T-helper 1 cell (primary cell): ENCODE measurements at places on chromosomes 7 and 10.

DNA sequence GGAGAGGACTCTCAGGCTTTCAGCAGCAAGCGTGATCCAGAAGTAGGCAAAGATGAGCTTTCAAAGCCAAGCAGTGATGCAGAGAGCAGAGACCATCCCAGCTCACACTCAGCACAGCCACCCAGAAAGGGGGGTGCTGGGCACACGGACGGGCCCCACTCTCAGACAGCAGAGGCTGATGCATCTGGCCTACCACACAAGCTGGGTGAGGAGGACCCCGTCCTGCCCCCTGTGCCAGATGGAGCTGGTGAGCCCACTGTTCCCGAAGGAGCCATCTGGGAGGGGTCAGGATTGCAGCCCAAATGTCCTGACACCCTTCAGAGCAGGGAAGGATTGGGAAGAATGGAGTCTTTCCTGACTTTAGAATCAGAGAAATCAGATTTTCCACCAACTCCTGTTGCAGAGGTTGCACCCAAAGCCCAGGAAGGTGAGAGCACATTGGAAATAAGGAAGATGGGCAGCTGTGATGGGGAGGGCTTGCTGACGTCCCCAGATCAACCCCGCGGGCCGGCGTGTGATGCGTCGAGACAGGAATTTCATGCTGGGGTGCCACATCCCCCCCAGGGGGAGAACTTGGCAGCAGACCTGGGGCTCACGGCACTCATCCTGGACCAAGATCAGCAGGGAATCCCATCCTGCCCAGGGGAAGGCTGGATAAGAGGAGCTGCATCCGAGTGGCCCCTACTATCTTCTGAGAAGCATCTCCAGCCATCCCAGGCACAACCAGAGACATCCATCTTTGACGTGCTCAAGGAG, 95.5 kb downstream of the TACC2 start:
- DNase-seq: no peak

DNA sequence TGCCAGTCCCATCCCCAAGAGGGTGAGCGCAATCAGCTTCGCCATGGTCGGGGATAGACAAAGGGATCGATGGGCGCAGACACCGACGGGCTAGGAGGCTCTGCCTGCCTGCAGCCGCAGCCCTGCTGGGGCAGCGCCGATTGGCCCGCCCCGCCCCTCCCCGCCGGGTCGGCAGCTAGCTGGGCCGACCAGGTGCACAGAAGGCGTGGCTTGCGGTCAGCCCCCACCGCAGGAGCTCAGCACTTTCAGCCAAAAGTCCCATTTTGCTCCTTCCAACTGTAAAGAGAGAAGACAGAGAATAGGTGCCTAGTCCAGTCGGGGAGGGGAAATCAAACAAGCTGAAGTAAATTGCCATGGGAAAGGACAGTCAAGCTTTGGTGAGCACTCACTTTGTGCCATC, at the start of gene PON1:
Gene PON1, minus strand, starts transcription at position 102 of the 400 bp plus-strand sequence. Its CDS starts 57 bp downstream, at position 45.
- peak; percentile 47 for DNase-seq

DNA sequence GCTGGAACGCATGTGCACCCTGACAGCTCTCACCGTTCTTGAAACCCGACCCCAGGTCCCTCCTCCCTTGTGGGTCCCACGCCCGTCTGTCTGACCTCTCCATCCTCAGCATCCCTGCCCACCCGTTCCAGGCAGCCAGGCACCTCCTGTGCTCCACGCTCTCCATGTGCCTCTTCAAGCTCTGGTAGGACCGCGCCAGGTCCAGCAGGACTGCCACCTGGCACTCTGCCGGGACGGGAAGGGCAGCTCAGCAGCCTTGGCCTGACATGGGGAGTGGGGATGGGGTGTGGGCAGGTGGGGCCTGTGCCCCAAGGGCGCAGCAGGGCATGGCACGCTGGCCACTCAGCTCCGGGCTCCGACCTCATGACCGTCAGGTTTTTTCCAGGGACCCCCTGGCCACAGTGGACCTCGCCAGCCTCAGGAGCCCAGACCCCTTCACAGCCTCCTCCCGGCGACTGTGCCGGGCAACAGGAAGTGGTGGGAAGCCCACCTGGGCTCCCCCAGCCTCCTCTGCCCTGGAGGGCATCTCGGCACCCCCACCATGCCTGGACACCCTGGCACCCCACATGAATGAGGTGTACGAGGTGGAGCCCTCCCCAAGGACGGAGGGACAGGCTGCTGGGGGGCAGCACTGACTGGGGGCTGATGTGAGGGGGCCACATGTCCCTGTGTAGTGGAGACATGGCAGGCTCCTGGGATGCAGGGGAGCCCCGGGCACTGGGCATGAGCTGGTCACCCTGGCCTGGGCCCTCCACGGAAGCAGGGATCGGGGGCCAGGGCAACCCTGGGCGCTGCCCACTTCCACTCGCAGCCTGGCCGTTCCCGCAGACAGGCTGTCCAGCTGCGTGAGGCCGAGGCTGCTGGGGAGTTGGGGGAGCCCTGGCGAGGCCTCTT, 25.1 kb upstream of the NKX6-2 start:
- no peak for DNase-seq

- DNase-seq: no peak
Observed at GRCh38 chr10:1551636-1552338, 185.5 kb downstream of the ADARB2 start.

- no peak for DNase-seq
Observed at GRCh38 chr7:38427279-38427955, 154.0 kb upstream of the TARP start.

- DNase-seq: no peak
Observed at GRCh38 chr7:31043051-31043471, 9.0 kb upstream of the ADCYAP1R1 start.

DNA sequence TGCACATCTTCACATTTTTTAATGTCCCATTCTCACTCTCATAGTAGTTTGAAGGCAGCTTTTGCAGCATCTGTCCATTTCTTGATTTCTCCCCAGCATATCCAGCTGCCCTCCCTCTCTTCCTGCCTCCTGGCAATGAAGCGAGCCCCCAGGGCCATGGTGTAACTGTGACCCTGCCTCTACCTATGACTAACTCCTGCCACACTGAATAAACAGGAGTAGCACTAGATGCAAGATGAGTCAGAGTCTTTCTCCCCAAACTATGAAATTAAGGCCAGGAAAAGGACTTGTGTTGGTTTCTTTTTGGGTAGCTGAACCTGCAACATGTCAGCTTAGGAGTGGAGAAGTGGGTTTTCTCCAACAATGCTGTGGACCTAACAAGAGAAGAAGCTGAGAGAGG, 329.0 kb downstream of the RNLS start:
- no peak for DNase-seq

DNA sequence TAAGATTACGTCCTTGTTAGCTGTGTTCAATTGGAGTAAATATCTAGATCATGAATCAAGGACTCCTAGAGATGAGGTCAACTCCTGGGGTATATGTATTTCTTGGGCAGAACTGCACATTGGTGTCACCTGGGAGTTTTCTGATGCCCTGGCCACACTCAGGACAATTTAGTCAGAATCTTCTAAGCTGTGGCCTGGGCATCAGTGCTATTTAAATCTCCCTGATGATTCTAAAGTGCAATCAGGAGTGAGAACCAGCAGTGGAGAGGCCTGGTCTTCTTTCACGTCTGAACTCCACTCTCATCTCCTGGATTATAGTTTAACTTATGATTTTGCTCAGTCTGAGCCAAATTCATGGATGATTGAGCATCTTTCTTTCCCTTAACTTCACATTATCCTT, 218.0 kb downstream of the BMPER start:
- DNase-seq: no peak

- DNase-seq: no peak
Observed at GRCh38 chr10:97321804-97322190, 2.7 kb downstream of the FRAT1 start.

- DNase-seq: no peak
Observed at GRCh38 chr10:132001238-132001972, 19.7 kb upstream of the BNIP3 start.

DNA sequence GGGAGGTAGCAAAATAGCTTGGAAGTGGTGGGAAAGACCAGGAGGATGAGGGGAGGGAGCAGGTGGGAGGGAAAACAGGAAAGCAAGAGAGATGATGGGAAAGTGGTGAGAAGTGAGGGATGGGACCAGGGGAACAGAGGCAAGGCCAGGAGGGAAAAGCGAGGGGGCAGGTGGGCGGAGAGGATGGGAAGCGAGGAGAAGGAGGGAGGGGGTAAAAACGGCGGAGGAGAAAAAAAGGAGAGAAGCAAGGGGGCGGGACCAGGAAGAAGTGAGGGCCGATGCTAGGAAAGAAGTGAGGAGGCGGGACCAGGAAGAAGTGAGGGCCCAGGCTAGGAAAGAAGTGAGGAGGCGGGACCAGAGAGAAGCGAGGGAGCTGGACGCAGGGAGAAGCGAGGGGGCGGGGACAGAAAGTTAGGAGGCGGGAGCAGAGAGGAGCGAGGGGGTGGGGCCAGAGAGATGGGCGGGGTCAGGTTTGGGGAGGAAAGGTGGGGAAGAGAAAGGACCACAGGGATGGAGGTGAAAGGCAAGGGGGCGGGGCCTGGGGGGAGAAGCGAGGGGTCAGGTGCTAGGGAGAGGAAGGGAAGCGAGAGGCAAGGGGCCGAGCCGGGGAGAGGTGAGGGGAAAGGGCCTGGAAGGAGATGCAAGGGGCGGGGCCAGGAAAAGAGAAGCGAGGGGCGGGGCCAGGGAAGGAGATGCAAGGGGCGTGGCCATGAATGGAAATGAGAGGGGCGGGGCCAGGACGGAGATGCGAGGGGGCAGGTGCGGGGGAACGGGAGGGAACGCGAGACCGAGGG, 984 bp downstream of the SMURF1 start:
- peak; percentile 96 for DNase-seq

DNA sequence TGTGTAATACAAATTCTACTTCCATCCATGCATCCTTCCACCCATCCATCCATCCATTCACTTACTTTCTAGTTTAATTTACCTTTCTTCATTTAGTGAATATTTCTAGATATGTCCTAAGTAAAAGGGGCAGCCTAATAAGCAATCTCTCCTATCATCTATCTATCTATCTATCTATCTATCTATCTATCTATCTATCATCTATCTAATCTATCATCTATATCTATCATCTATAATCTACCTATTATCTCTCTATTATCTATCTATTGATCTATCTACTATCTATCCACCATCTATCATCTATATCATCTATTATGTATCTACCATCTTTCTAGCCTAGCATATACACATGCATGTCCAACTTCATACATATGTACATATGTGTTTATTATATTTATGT, 104.2 kb downstream of the PTPN20 start:
- DNase-seq: no peak

GRCh38 chr10:31142026-31142425, 110.4 kb upstream of the ZNF438 start:
- DNase-seq: no peak

DNA sequence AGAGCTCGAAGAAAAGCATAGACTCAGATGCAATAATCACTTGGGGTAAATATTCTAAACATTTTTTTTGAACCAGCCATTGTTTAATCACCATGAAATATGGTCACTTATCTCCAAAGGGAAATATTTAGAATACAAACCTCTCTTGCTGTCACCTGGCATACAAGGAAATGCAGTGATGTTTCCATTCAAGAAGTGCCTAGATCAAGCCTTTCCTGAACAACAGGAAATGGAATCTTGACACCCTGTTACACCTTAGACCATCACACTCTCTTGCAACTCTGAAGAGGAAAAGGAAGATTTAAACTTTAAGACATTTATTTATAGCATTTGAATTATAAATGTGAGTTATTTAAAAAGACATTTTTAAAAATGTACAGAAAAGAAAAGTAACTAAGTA, 263.0 kb upstream of the BMPER start:
- no peak for DNase-seq

GRCh38 chr7:136312592-136312991, 335.4 kb upstream of the MTPN start:
- DNase-seq: no peak

DNA sequence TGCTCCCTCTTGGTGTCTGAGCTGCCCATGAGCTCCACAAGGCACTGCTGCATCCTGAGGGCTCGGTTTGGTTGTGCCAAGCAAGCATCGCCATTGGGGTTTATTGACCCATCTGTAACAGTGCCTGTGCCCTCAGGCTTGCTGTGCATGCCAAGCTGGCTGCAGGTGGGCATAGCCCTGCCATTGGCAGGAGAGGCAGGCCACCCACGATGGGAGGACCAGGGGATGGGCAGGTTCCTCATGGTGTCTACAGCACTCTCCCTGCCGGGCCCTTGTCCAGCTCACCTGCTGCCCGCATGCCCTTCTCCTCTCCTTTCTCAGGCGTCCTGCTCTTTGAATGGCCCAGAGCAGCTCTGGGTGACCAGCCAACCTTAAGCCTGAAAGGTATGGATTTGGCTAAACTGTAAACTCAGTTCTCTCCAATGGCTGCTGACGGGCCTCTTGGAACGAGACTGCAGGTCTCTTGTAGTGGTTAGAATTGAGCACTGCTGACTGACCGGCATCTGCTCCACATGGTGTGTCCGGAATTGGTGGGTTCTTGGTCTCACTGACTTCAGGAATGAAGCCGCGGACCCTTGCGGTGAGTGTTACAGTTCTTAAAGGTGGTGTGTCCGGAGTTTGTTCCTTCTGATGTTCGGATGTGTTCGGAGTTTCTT, 17.6 kb downstream of the AKR1E2 start:
- DNase-seq: no peak

- no peak for DNase-seq
Observed at GRCh38 chr10:116170815-116171250, 102.2 kb downstream of the GFRA1 start.

GRCh38 chr10:63536698-63537097, 15.5 kb downstream of the REEP3 start:
- no peak for DNase-seq

DNA sequence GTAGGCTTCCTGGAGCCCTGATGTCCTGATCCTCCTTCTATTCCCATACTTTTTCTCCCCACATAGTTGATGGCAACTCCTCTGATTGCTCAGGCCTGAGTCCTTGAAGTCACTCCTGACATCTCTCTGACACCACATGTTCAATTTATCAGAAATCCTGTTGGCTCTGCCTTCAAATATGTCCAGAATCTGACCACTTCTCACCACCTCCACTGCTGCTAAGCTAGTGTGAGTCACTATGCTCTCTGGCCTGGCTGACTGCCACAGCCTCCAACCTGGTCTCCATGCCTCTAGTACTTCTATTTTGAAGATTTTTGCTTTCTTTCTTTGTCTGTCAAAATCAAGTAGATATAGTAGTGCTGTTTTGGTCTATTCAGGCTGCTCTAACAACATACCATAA, 53.0 kb downstream of the TMEM229A start:
- no peak for DNase-seq

DNA sequence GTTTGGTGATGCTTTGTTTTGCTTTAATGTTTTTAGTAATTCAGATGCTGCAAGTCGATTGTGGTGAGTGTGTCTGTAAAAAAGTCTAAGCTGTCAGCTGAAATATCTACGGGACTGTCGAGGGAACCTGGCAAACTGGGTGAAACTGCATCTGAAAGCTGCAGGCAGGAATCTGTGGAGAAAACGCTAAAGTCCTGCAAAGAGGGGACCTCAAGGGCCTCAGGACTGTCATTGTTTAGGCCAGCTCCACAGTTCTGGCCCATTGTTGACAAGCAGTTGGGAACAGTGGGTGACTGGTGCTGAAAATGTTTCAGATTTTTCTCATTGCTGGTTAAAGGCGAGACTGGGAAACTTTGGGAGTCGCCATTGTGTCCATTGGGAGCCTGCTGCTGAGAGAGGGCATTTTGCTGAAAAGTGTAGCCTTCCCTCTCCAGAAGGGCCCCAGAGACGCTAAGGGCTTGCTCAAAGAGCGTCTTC, 1.8 kb downstream of the HOXA2 start:
- no peak for DNase-seq
